ENCODE measurements at places on chromosomes 7 and 10.

- DNase-seq, result no peak
These were observed 25.3 kb upstream of the SMIM30 start for GRCh38 chr7:113143486-113144257.

DNA sequence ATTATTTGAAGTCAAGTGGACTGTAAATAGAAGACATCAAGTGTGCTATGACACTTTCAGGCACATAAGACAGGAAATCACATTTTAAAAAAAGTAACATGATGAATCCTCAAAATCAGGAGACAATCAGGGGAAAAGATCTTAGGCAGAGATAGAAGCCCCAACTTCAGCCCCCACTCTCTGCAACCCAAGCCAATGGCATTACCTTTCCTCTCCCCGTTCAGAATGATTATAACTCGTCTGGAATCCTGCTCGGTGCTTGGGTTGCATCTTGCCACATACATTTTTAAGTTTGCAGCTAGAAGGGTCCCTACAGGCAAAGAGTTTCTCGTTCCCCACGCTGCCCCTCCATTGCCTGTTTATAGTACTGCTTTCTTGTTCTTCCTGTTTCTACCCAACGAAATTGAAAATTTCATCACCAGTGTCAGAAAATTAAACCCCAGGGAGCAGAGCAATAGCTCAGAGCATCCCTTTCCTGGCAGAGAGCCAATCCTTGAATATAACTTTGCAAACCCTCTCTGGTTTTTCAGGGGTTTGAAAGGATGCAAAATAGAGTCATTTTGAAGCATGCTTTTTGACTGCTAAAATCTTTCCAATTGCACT lies 260.5 kb upstream of the AOAH start:
- DNase-seq, result peak; percentile 29

GRCh38 chr7:26090927-26091519 lies 61.0 kb upstream of the NFE2L3 start:
- DNase-seq, result peak; percentile 89

DNA sequence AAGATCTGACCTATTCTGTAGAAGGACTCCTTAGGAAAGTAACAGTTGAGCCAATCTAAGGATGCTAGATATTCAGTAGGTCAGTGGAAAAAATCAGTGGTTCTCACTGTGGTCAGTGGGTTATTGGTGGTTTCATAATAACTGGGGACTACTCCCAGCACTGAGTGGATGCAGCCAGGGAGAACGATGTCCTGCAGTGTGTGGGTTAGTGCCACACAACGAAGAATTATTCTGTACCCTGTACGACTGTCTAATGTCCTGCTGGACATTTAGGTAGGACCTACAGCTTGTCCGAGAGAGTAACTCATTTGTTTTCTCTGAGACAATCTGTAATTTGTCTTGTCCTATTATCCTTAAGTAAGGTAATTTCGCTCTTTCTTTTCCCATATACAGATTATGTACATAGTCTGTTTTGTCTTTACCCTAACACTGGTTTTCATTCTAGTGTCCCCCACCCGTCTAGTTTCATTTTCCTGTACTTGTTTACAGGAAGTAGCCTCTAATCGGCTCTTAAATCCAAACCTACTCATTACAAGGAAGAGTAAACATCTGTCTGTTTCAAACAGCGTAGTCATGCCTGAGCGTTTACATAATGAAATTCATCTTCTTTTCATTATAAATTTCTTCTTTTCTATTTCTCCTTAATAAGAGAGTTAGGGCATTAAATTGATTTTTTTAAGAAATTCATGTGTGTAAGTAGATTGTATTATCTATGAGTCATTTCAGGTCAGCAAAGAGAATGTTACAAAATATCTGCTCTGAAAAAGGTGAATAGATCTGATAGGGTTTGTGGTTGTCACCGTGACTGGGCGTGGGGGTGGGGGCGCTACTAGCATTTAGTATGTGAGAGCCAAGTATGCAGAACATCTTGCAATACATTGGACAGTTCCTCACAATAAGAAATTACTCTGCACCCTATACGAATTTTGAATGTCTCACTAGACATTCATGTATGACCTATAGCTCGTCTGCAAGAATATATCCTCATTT lies 8.3 kb upstream of the ZC3HAV1L start:
- no peak for DNase-seq

- DNase-seq, result no peak
These were observed 76.0 kb upstream of the AGBL3 start for GRCh38 chr7:134910214-134910890.

DNA sequence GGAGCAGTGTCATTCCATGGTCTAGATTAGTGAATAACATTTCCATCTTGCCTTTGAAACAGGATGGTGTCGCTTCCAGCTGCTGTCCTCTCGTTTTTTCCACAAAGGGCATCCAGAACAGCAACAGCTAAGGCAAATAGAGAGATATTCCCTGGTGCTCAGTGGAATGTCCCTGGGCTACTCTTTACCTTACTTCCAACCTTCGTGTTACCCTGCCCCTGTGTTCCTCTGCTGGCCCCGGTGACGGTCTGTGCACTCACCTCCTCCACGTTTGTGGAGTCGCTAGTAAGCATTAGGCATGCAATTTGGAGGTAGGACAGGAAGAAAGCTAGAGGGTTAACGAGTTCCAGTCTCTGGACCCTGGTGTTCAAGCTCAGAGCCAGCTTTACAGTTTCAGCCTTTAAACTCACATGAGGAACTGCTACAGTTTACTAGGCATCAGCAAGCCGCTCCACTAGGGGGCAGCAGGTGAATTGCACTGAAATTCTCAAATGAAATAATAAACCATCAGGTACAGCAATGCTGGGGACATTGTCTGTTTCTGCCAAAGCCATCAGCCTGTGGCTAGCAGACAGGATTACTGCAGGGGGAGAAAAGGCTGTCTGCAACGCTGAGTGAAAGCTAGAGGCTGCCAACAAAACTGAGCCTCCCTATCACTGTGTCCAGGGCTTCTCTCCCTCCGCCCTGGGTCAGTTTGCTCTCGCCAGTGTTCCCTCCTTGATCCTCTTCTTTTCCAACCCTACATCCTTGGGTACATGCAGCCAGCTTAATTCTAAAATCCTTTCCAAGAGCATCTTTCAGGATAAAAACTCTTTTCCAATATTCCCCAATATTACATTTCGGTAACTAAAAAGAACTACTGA lies 9.0 kb downstream of the MRPL32 start:
- peak; percentile 77 for DNase-seq
